Activated T-helper 17 cell treated with anti-CD3 and anti-CD28 coated beads, Interleukin-2, amount 50 U/mL, for 72 hours (primary cell): ENCODE measurements at places on chromosomes 2 and 18.
A peak's percentile ranks its signal among the peaks of the same experiment; 100 is the strongest.

DNA sequence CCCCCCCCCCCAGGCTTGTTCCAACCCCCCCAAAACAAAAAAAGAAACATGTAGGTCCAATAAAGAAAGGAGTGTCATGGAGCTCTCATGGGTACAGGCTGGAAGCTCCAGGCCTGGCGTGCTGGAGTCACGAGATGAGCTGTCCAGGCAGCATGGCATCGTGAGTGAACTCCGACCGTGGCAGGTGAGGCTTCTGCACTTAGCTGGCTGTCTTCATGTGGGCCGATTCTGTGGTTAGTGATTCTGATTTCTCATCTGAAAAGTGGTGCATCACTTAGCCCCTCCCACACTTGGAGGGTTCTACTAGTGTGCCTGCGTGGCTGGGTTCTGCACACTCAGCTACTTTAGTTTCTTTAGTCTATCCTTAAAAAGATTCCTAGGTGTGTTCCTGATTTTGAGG lies 126.4 kb upstream of the MGAT5 start:
- peak; percentile 96 for ATAC-seq

- no peak for ATAC-seq
These were observed 281.4 kb upstream of the ZEB2 start for GRCh38 chr2:144801325-144801724.

DNA sequence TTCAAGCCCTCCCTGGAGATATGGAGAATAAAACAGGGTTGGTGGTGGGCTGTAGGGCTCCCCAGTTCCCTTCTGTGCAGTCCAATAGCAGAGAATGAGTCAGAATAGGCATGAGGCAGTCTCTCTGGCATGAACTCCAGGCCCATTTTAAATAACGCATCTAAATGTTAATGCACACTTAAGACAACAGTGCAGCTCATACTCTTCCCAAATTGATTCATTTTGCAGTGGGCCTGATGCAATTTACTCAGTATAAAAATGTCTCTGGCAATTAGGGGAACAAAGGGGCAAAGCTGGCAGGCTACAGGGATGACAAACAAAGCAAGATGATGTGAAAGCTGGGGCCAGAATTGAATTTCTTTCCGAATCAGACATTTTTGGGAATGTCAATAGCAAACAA lies 402.8 kb downstream of the CLIP4 start:
- ATAC-seq = no peak

- ATAC-seq = no peak
These were observed 28.2 kb downstream of the SDC1 start for GRCh38 chr2:20196657-20197161.

DNA sequence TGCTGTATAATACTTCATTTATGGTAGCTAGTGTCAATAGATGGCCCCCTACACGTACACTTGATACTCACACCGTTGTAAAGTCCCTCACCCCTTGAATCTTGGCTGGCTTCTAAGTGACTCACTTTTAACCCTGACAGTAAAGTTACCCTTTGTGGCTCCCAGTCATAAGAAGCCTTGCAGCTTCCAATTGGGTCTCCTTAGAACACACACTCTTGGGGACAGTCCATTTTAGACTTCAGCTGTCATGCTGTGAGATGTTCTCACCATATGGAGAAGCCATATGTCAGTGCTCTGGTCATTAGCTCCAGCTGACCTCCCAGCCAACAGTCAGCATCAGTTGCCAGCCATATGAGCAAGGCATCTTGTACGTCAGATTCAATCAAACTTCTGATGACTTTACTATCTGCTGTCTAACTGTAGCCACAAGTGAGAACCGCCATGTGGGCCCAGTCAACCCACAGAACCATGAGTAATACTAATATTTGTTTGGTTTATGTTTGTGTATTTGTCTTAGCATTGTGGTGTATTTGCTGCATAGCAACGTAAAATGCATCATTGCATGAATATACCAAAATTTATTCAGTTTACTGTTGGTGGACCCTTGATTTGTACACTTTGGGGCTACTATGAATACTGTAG lies 68.3 kb downstream of the PTPN4 start:
- ATAC-seq = peak; percentile 93

- no peak for ATAC-seq
These were observed 484.3 kb downstream of the THSD7B start for GRCh38 chr2:137249463-137250130.

GRCh38 chr2:2806711-2807110 lies 475.6 kb upstream of the MYT1L start:
- no peak for ATAC-seq

GRCh38 chr2:44741507-44741906 lies 200.0 kb upstream of the SIX3 start:
- ATAC-seq = no peak

DNA sequence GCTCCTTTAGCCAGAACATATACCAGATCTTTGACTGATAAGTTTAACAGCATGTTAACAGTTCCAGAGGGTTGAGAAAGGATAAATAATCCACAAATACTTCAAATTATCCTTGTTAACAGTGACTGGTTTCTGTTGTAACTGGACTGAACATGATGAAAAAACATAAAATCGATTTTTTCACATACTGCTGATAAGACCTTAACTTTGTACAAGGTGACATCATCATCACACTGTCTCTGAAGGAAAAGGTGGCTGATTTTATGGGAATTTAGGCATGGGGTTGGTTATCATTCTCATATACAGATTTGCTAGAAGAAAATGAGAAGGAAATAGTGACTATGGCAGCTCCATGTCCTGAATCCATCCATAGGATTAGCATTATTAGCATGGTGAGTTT lies 36.1 kb downstream of the OTX1 start:
- ATAC-seq = no peak

GRCh38 chr18:6441200-6441599 lies 26.5 kb upstream of the L3MBTL4 start:
- no peak for ATAC-seq

GRCh38 chr2:201228912-201229290 lies 31.4 kb upstream of the CASP8 start:
- no peak for ATAC-seq

DNA sequence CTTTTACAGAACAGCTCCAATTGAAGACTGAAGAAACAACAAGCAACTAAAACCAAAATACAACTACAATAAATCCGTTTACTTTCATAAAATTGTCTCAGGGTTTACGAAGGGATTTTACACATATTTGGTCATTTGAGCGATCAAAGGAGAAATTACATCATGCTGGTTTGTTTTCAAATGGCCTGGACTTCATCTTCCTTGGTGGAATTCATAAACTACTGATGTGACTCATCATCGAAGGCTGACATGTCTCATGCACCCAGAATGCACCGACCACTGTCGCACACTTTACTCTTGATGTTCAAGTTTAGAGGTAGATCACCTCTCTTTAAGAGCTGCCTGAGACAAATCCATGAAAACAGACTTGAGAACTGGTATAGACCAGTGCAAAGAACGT lies 25.6 kb upstream of the PMAIP1 start:
- no peak for ATAC-seq

- ATAC-seq = peak; percentile 66
These were observed 704 bp upstream of the ODC1 start for GRCh38 chr2:10448576-10449485.

- ATAC-seq = no peak
These were observed 299.7 kb downstream of the PRKCE start for GRCh38 chr2:45951025-45951727.

- no peak for ATAC-seq
These were observed 37.5 kb upstream of the LAMA1 start for GRCh38 chr18:7155092-7155491.

DNA sequence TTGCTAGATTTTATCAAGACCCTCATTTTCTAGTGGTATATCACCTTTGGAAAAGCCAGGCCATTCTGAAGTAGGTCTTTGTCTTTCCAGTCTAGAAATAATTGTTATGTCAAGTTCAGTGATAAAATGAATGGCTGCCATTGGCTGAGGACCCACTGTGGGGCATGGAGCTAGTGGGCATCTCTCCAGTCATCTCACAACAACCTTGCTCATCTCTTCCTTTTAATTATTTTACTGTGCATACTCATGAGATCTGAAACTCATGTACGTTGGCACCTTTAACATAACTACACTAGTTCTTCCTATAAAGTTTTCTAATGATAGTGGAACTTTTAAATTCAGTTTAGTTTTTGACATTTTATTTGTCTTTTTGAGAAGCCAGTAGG lies 240.9 kb downstream of the SLC8A1 start:
- no peak for ATAC-seq

DNA sequence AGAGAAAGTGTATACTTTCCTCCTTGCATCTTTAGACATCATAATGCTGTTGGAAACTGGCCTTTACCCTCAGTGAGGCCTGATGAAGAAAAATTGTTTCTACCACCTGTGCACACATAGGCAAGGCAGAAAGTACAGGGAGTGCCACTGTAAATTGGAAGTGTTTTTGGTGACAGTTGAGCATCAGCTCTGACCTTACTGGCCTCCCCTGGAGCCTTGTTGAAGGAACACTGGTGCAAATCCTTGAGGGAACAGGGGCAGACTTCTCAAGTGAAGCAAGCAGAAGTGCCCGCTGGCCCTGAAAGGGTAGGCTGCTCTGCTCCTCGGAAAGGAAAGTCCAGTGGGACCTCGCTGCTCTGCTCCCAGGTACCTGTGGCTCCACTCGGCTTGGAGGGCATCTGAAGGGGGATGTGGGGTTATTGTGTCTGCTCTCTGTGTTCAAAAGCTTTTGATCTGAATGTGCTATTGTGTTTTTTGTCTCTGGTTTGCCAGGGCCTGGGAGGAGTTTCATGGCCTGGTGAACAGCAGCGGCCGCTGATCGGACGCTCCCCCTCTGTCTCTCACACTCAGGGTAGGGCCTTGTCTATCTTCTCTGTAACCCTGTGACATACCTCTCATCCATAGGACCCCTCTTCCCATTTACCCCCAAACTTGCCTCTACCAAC lies 23.4 kb downstream of the EIF4E2 start:
- no peak for ATAC-seq

- no peak for ATAC-seq
These were observed 98.7 kb downstream of the TWIST2 start for GRCh38 chr2:238946318-238947242.

DNA sequence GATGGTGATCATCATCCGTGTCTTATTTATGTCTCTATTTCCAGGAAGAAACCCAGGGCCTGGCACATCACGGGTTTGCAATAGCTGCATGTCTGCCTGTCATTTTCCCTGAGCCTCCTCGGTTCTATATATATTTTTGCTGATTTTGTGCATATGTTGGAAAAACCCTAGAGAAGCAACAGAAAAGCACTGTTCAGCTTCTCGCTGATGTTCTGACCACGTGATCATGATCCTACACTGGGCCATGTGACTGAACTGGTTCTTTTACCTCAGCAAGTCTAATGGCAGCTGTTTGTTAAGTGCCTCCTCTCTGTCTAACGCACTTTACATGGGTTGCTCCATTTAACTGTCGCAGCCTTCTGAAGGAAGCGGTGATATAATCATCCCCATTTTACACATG lies 71.3 kb downstream of the CMPK2 start:
- ATAC-seq = no peak

DNA sequence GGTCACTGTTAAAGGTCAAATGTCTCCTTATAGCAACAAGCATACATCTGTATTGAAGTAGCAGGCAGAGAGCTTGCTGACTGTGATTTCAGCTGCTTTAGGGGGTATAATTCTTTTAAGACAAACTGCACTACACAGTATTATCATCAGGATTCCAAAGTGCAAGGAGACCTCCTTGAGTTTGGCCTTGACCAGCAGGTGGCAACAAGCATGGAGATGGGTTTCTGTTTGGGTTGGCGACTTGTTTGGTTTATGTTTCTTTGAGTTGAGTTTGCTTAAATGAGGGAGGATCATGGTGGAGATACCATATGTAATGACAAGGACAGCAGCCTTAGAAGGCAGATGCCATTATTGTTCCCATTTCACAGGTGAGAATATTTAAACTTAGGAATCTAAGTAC lies 681.0 kb upstream of the ID2 start:
- ATAC-seq = no peak

- ATAC-seq = no peak
These were observed 64.8 kb downstream of the MOGAT1 start for GRCh38 chr2:222736301-222736700.

- no peak for ATAC-seq
These were observed 110.7 kb downstream of the SH3RF3 start for GRCh38 chr2:109239720-109240119.

DNA sequence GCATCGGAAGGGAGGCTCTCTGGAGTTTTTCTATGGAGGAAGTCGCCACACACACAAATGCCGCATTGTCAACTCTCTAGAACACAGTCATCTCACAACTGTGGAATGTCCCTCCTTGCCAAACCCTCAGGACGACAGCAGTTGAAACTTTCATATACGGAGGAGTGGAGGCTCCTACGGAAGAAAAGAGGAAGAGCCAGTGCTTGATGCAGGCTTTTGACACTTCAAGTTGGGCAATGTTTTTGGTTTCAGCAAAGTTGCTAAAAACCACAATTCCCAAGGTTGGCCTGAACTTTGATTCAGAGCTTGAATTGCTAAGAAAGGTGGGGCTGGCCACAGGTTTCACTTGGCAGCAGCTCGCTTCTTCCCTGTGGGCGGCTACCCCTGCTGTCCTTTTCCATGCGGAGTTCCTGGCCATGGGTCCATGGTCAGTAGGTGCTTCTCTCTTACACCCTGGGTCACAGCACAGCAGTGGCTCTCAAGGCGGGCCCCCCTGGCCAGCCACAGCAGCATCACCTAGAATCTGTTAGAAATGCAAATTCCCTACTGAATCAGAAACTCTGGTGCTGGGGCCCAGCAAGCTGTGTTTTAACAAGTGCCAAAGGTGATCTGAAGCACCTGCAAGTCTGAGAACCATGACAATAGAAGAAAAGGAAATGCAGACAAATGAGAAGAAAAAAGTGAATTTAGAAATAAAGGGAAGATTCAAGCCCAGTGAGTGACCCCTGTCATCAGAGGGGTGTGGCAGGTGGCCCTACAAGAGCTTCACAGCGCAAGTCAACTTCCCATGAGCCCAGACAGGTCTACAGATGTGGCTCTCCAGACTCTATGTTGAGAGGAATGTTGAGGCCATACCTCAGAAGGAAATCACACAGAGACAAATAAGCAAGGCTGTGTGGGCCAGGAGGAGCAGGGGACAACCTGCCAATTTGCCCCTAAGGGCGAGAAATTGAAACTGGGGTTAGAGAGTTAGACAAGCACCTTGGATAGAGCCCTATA lies 856.4 kb downstream of the RNF144A start:
- ATAC-seq = peak; percentile 87

DNA sequence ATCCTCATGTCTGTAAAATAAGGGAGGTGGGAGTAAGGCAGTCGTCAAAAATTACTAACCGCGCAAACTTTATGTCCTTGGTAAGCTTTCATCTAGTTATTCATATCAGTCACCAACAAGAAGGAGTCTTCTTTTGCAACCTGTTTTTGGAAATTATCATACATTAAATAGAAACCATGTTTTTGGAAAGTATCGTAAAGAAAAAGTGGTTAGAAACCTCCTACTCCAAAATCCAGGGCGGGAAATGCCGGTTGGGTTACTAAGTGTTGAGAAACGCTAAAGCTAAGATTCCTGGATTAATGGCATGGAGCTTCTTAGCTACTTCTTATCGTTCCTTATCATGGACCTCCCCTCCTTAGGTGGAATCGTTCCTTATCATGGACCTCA lies 778 bp downstream of the BBS5 start:
- no peak for ATAC-seq
